ENCODE measurements at places on chromosomes 12 and 14. TPM values are rescaled to one million over a fixed set of nuclear protein-coding genes. Genes with fewer than 3 reads are reported as not detected.

- no peak for DNase-seq
Observed at GRCh38 chr14:62436261-62436660, 609.0 kb downstream of the KCNH5 start.

The ENDOU gene
- polyA plus RNA-seq, result 0.35 TPM

DNA sequence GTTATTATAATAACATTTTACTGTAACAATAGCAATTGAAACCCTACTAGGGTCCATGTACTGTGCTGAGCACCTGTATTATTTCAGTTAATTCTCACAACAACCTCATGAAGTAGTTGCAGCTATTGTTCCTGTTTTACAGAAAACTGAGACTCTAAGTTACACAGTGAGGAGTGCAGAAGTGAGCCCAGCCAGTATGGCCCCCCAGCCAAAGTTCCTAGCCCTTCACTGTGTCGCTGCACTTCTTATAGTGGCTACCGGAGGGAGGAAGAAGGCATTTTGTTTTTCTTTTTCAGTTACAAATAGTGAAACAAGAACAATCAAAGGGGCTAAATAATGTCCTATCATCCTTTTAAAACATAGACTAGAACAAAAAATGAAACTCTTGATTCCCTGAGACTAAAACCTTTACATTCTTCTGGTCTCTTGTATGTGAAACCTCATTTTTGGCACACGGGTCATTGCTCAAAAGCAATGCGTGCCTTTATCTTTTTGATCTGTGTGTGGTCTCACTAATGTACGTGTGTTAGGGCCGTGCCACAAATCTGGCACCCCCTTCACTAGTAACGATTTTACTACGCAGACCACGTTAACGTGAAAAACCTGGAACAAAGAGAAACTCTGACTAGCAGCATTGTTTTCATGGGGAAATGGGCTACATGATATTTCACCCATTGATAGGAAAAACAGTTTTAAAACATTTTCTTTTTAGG is 88.7 kb downstream of the LLPH start:
- DNase-seq, result no peak

DNA sequence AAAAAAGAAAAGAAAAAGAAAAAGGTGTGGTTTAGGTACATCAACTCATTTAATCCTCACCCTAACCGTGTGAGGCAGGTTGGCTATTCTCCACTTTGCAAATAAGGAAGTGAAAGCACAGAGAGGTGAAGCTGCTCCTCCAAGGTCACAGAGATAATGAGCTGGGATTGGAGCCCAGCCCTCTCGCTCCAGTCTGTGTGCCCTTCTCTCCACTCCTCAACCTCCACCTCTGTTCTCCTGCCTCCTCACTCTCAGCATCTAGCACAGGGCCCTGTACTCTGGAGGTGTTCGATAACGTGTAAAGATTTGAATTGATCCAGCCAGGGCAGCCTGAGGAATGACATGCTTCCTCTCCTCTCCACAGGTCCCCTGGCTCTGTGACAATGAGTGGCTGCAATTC is 502.3 kb downstream of the TMEM132D start:
- DNase-seq, result no peak

DNA sequence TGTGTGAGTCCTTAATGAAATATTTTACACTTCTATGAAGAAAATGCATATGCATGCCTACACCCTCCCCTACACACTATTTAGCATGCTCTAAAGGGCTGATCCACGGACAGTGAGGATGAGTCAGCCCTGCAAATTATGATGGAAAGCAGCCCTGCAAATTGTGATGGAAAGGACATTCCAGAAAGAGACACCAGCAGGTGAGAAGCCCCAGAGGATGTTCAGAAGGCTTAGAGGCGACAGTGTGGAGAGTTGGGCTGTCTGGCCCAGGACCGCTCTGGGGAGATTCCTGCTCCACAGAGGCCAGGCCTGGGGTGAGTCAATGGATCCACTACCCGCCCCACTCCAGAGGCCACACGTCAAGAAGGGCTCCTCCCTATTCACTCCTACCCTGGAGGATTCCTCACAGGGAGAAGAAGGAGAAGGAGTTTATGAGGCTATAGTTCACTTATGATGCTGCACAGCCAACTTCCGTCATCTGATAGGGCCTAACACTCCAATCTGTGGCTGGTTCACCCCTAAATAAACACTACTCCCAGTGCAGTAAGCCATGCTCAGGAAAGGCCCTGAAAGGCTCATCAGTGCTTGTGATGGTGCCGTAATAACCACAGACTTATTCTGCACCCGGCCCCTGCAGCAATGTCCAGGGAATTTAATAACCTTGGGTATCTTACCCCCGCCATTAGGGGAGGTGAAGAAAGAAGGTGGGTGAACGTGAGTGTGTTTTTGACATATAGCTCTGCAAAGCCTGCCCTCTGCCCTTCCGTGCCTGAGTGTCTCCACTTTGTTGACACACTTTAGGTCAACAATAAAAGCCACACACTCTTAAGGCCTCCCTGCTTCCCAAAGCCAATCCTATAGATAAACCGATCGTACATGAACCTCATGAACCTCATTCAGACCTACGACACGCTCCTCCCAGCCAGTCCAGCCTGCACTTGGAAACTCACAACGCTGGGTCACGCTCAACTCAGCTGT is 46.4 kb downstream of the CLMN start:
- no peak for DNase-seq

GRCh38 chr12:23555825-23556207 is 393.7 kb downstream of the SOX5 start:
- DNase-seq, result no peak

DNA sequence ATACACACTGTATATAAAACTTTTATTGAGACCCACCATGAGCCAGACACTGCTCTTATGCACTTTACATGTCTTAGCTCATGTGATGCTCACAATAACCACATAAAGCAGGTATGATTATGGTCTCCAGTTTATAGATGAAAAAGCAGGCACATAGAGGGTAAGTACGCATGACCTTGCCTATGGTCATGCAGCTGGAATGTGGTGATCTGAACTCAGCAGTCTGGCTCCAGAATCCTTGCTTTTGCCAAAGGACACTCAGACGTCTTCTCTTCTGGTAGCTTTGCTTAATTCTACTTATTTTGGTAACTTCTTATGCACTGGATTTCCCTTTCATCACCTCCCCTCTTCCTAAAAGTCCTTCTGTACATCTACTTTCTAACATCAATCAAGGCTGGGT is 103.3 kb upstream of the CRY1 start:
- DNase-seq, result no peak

The DTX3 gene
- polyA plus RNA-seq, result 21.8 TPM

The IPO8 gene
- polyA plus RNA-seq, result 25.8 TPM

GRCh38 chr12:125518074-125518473 is 452.8 kb downstream of the AACS start:
- DNase-seq, result peak; percentile 22

The CISTR gene
- polyA plus RNA-seq, result not detected

The DHRS1 gene
- 14.7 TPM for polyA plus RNA-seq

GRCh38 chr12:104685366-104685765 is 228.6 kb downstream of the CHST11 start:
- DNase-seq, result no peak

GRCh38 chr12:116971222-116971621 is 60.5 kb downstream of the FBXW8 start:
- no peak for DNase-seq

The MEG3 gene
- 6,647 TPM for polyA plus RNA-seq

The GOLGA3 gene
- polyA plus RNA-seq, result 48.8 TPM

The OR4E1 gene
- not detected for polyA plus RNA-seq

GRCh38 chr12:116734156-116734768 is 3.6 kb downstream of the SPRING1 start:
- DNase-seq, result no peak

The CDCA3 gene
- polyA plus RNA-seq, result 16.7 TPM

- DNase-seq, result no peak
Observed at GRCh38 chr12:85843606-85844310, 7.5 kb upstream of the RASSF9 start.

DNA sequence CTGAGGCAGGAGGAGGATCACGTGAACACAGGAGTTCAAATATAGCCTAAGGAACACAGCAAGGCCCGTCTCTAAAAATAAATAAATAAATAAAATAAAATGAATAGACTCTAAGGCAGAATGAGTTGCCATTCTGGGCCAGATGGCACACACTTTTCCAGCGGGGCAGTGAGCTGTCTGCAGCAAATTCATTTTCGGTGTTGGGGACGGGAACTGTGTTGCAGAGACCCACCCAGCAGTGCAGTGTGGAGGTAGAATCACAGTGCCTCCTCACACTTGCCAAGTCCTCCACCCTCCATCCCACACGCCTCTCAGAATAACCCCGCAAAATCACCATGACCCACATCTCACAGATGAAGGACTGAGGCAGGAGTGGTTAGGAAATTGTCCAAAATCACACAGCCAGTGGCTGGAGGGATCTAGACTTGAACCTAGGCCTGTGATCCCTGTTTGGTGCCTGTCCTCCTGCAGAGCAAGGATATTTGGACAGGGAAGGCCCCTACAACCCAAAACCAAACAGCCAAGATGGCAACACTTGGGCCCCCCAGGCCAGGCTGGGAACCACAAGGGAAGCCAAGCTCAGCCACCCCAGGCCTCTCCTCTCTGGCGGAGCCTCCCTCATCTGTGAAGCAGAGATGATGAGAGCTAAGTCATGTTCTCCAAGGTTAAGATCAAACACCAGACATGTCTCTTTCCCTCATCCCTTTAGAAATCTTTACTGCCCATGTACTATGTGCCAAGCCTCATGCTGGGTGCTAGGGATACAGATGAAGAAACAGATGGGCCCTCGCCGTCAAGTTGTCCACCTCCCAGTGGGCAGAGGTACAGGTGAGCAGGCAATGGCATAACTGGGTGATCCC is 152.7 kb downstream of the DPF3 start:
- no peak for DNase-seq

GRCh38 chr14:36659010-36659821 is 2.4 kb upstream of the PAX9 start:
- DNase-seq, result no peak

DNA sequence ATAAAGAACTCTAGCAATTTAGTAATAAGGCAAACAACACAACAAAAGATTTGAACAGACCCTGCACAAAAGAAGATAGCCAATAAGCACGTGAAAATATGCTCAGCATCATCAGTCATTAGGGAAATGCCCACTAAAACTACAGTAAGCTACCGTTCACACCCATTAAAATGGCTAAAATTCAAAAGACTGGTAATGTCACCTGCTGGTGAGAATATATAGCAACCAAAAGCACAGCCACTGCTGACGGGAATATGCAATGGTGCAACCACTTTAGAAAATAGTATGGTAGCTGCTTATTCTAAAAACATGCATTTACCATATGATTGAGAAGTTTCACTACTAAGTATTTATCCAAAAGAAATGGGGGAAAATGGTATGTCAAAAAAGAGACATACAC is 74.9 kb downstream of the DPF3 start:
- DNase-seq, result no peak

- no peak for DNase-seq
Observed at GRCh38 chr12:93376436-93377251, 1.1 kb upstream of the NUDT4 start.

GRCh38 chr12:2944401-2945047 is 14.7 kb upstream of the TEAD4 start:
- peak; percentile 6 for DNase-seq

- no peak for DNase-seq
Observed at GRCh38 chr14:66074537-66074936, 411.6 kb upstream of the CCDC196 start.

The PIK3C2G gene
- 0.12 TPM for polyA plus RNA-seq

The KRT7 gene
- 1.9 TPM for polyA plus RNA-seq

- no peak for DNase-seq
Observed at GRCh38 chr12:132545955-132546354, 56.0 kb downstream of the FBRSL1 start.

GRCh38 chr12:106974511-106974910 is 12.4 kb downstream of the MTERF2 start:
- DNase-seq, result no peak

GRCh38 chr12:57255916-57256315 is 4.9 kb upstream of the STAC3 start:
- DNase-seq, result no peak

The SLC6A13 gene
- polyA plus RNA-seq, result 6.3 TPM

- no peak for DNase-seq
Observed at GRCh38 chr14:36227802-36228201, 51.3 kb upstream of the PTCSC3 start.

- DNase-seq, result peak; percentile 68
Observed at GRCh38 chr14:101876555-101876938, 87.8 kb upstream of the DYNC1H1 start.

DNA sequence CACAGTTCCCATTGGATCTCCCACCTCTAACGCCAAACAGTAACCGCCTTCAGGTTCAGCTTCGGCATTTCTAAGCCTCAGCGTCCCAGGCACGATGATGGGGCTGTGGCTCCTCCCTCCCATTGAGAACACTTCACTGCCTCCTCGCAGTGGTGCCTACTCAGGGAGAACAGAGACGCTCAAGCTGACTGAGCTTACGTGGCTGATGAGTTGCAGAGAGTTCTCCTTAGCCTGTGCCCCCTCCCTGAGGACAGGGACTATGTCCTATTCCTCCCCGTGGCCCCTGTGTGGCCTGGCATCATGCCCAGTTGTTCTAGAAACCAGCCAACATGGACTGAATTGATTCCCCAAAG is 87.0 kb downstream of the ITPK1 start:
- no peak for DNase-seq

The KRT78 gene
- polyA plus RNA-seq, result not detected

The C12orf54 gene
- polyA plus RNA-seq, result 0.72 TPM

The JPH4 gene
- 0.49 TPM for polyA plus RNA-seq

The ADGRD1 gene
- 9.3 TPM for polyA plus RNA-seq

The KRT6C gene
- not detected for polyA plus RNA-seq

The CCDC184 gene
- 1.7 TPM for polyA plus RNA-seq

The RERG gene
- 3.2 TPM for polyA plus RNA-seq

- DNase-seq, result no peak
Observed at GRCh38 chr12:52319097-52319496, 2.1 kb downstream of the KRT83 start.

The ALX1 gene
- not detected for polyA plus RNA-seq

- no peak for DNase-seq
Observed at GRCh38 chr12:31819427-31819826, 90.6 kb upstream of the AMN1 start.

- no peak for DNase-seq
Observed at GRCh38 chr12:94644141-94644979, 6.0 kb downstream of the TMCC3 start.
